Right ventricle myocardium superior (tissue), 1 donor: ENCODE measurements at places on chromosomes 13 and 19. TPM values are rescaled to one million over a fixed set of nuclear protein-coding genes. Genes with fewer than 3 reads are reported as not detected.

MATK gene
- total RNA-seq, result 0.24 TPM

GRCh38 chr13:79869326-79869725 is 388.4 kb downstream of the NDFIP2 start:
- DNase-seq, result no peak

KLK12 gene
- total RNA-seq, result not detected

DNA sequence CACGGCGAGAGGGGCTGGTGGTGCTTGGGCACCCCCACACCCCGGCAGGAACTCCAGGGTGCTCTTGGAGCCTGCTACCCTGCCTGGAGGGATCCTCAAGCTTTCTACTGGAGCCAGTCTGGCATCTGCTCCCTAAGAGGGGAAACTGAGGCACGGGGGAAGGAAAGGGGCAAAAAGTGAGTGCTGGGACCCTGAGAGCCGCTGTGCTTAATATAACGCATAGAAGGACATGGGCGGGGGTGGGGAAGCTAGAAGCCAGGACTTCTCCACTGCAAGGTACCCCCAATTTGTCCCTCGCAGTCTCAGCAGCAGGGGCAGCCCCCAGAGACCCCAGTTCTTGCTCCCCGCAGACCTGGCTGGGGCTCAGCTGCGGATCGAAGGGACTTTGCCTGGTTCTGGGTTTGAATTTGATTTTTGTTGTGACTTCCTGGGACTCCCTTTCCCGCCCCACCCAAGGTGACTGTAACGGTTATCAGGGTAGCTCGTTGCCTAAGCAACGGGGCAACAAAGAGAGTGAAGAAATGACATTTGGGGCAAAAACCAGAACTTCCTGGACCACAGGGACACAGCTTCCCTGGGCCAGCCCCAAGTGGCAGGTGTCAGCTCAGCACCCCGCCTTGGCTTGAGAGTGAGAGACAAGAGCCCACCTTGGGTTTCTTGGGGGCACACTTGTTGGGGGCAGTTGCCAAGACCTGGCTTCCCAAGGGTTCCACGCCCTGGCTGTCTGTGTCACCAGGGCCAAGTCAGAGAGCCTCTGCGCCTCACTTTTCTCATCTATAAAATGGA is 638 bp downstream of the ADGRE5 start:
- DNase-seq, result peak; percentile 59
